H1 (cell line): ENCODE measurements at places on chromosomes 6 and 20. TPM values are rescaled to one million over a fixed set of nuclear protein-coding genes. Genes with fewer than 3 reads are reported as not detected.

The FAM209A gene
- polyA plus RNA-seq: 0.15 and 0.30 TPM in 2 replicates

The JPH2 gene
- polyA plus RNA-seq: 0.59 and 0.83 TPM in 2 replicates

The TRIM40 gene
- polyA plus RNA-seq: not detected in 2 replicates

The TSPO2 gene
- not detected in 2 replicates for polyA plus RNA-seq

The RNF182 gene
- 4.2 and 6.2 TPM in 2 replicates for polyA plus RNA-seq

The CRYBG1 gene
- 1.6 and 2.2 TPM in 2 replicates for polyA plus RNA-seq

The HCRTR2 gene
- 0.08 and 0.23 TPM in 2 replicates for polyA plus RNA-seq

The TCP11 gene
- 0.11 and 0.22 TPM in 2 replicates for polyA plus RNA-seq

The FERMT1 gene
- polyA plus RNA-seq: 4.2 and 4.5 TPM in 2 replicates

The TMC2 gene
- 0.05 TPM in 1 of 2 replicates, not detected in the other for polyA plus RNA-seq

The TP53TG5 gene
- not detected in 2 replicates for polyA plus RNA-seq

The NOTCH4 gene
- polyA plus RNA-seq: 1.9 TPM in 2 replicates

The FOXF2 gene
- 0.05 TPM in 2 replicates for polyA plus RNA-seq

The RRAGD gene
- polyA plus RNA-seq: 3.2 and 7.2 TPM in 2 replicates

The CTNNBL1 gene
- 14.4 and 19.6 TPM in 2 replicates for polyA plus RNA-seq

The MCHR2 gene
- not detected in 2 replicates for polyA plus RNA-seq

The IL20RA gene
- polyA plus RNA-seq: 1.2 and 1.3 TPM in 2 replicates

The VNN1 gene
- not detected in 2 replicates for polyA plus RNA-seq

The AKAP12 gene
- polyA plus RNA-seq: 10.6 and 14.6 TPM in 2 replicates

The CCN2 gene
- 25.0 and 47.5 TPM in 2 replicates for polyA plus RNA-seq

The LCA5 gene
- polyA plus RNA-seq: 0.16 and 0.44 TPM in 2 replicates

The PXT1 gene
- 0.06 and 0.20 TPM in 2 replicates for polyA plus RNA-seq
